Subcutaneous adipose tissue (tissue), 4 donors: ENCODE measurements at places on chromosomes 13 and 19. TPM values are rescaled to one million over a fixed set of nuclear protein-coding genes. Genes with fewer than 3 reads are reported as not detected.

The MYO1F gene
- 13.4 TPM for total RNA-seq

The CEACAM8 gene
- total RNA-seq = not detected

The NCAN gene
- not detected for total RNA-seq

The KLK8 gene
- not detected for total RNA-seq

The LGI4 gene
- 34.1 TPM for total RNA-seq

The PVR gene
- total RNA-seq = 11.2 TPM

The BABAM1 gene
- 50.0 TPM for total RNA-seq

The TTC9B gene
- total RNA-seq = not detected

The TMEM147 gene
- total RNA-seq = 76.8 TPM

The ZNF724 gene
- 3.9 TPM for total RNA-seq

The ZNF527 gene
- total RNA-seq = 4.2 TPM

The FAM216B gene
- not detected for total RNA-seq

The ZNF878 gene
- 0.44 TPM for total RNA-seq

The CNN1 gene
- total RNA-seq = 2.7 TPM

The SLAIN1 gene
- total RNA-seq = 4.2 TPM

The ZNF837 gene
- 0.65 TPM for total RNA-seq

The GAPDHS gene
- not detected for total RNA-seq

The MCEMP1 gene
- 1.1 TPM for total RNA-seq

The KIR2DL4 gene
- 0.34 TPM for total RNA-seq

The LPAR2 gene
- 1.7 TPM for total RNA-seq

The TMEM59L gene
- total RNA-seq = 2.1 TPM

The WDR87 gene
- not detected for total RNA-seq

The ZNF728 gene
- total RNA-seq = 0.44 TPM

The KLK1 gene
- 0.68 TPM for total RNA-seq

The LILRB1 gene
- total RNA-seq = 2.4 TPM

The ASPDH gene
- total RNA-seq = not detected

The ZNF480 gene
- 8.1 TPM for total RNA-seq

The SGCG gene
- 10.3 TPM for total RNA-seq

The CYP4F2 gene
- not detected for total RNA-seq

The F7 gene
- not detected for total RNA-seq

The WDR88 gene
- not detected for total RNA-seq

The FRY gene
- total RNA-seq = 71.6 TPM
